ENCODE measurements at places on chromosomes 6 and 20.

- peak; percentile 61 for DNase-seq
These were observed 1.2 kb downstream of the DUSP22 start for GRCh38 chr6:293193-294174.

DNA sequence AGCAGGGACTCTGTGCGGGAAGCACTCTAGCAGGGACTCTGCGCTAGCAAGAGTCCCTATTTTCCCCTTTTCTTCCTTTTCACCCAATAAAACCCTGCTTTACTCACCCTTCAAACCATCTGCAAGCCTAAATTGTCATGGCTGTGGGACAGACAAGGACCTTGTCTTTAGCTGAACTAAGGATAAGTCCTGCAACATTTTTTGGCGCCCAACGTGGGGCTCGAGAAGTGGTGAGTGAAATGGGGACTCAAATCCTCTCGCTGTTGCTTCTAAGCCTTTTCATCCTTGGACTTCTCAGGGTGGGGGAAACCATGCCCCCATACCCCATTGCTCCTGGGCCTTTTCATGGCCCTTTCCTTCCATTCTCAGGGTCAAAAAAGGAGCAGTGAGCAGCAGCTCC is 46.4 kb downstream of the IMPG1 start:
- DNase-seq, result no peak

GRCh38 chr20:36670665-36671357 is 24.8 kb upstream of the SLA2 start:
- no peak for DNase-seq

DNA sequence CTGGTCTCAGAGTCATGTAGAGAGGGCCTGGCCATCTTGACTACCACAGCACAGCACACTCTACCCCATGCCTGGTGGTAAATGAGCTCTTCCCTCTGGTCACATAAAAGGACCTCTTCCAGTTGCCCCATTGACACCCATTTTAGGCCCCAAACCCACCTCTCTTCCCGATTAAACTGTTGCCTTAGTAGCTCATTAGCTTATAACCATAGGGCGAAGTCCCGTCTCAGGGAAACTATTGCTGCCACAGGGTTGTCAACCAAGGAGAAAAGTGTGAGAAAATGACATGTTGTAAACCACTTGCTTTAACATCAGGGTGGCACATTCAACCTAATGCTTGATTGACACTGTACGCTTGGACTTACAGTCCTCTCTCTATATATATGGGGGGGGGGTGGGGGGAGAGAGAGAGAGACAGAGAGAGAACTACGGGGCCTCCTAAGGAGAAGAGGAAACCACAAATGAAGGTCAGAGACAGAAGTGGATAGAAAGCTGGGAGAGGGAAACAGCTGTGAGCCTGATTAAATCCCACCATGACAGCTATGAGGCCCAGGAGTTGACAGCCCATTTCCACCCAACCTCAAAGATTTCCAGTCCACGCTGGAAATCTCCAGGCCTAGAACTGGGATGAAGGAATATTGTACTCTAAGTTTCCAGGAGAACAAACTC is 14.9 kb upstream of the BTN1A1 start:
- DNase-seq, result no peak

GRCh38 chr6:156779206-156780094 is 2.3 kb downstream of the ARID1B start:
- peak; percentile 53 for DNase-seq

DNA sequence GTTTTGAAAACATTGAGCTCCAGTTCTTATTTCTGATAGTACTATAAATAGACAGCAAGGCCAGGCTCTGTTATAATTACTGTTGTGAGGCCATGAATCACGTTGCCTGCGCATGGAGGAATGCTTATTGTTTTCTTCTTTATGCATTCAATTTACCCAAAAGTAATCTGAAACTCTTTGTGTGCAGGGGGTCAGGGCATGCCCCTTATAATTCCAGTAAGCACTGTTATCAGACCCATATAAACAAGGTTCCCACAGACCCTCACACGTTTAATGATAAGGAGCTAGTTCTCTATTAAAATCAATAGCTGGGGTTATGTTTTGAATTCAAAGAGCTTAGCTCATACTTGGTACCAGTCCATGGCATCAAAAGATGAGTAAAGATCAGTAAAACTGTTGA is 174.8 kb upstream of the ARG1 start:
- no peak for DNase-seq
